ENCODE measurements at places on chromosomes 3 and 15.

GRCh38 chr15:87490666-87491065, 765.9 kb downstream of the NTRK3 start:
- no peak for DNase-seq

GRCh38 chr3:197753263-197753662, 3.6 kb downstream of the FYTTD1 start:
- DNase-seq: no peak

DNA sequence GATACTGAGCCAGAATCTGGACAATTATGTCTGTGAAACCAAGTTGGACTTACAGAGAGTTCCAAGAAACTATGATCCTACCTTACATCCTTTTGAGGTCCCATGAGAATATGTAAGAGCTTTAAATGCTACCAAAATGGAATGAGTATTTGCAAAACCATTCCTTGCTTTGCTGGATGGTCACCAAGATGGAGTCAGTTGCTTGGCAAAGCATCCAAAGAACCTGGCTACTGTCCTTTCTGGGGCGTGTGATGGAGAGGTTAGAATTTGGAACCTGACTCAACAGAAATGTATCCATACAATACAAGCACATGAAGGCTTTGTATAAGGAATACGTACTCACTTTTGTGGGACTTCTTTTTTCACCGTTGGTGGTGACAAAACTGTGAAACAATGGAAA, 36.2 kb downstream of the AP4E1 start:
- no peak for DNase-seq

DNA sequence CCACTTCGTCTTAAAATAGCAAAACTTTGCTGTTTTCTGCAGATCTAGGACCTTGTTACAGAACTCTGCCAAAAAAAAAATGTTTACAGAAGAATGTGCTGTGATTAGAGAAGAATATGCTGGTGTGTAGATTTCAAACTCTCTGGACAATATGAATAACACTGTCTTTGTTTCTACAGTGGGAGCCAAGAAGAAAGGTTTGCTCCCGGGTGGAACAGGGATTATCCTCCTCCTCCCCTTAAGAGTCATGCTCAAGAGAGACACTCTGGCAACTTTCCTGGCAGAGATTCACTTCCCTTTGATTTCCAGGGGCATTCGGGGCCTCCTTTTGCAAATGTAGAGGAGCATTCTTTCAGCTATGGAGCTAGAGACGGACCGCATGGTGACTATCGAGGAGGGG, 27.3 kb downstream of the RBM6 start:
- DNase-seq: no peak

DNA sequence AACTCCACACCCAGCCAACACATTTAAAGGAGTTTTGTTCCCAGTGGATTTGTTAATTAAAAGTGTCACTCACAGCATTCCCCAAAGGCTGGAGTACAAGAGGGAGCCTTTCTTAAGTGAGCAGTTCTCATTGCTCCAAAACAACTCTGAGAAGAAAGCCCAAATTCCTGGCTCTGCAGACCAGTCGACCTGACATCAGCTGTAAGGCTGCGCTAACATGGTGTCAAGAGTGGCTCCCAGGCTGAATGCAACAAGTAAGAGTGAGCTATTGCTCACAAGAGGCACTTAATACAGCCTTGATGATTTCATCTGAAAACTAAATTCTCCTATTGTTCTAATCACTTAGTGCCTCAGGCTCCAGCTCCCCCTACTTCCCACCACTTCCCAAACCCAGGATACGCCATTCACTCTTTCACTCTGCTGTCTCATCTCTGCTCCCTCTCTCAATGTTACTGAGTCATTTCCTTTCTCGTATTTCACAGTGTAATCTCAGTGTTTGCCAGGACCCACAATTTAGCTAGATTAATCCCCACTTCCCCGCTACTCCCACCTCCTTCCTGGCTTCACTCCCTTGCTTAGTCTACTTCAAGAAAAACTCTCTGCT, 81.8 kb downstream of the WWTR1 start:
- no peak for DNase-seq

GRCh38 chr3:54649551-54649950, 278.3 kb downstream of the LRTM1 start:
- DNase-seq: no peak

- DNase-seq: no peak
Measured at GRCh38 chr3:25495726-25496253, 67.7 kb downstream of the RARB start.

GRCh38 chr3:191290311-191291025, 38.7 kb upstream of the CCDC50 start:
- no peak for DNase-seq

DNA sequence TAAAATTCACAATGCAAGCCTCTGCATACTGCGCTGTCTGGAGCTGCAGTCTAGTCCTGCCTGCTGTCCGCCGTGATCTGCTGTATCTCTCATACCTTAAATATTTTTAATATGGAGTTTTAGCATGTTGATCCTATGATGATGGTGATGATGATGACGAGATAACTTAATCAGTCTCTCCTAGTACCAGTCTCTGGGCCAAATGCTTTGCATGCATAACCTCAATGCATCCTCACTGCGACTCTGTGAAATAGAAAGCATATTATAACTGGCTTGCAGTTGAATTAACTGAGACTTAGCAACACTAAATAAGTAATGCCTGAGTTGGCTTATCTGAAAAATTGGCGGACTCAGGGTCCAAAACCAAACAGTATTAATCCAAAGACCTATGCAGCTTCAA, 38.4 kb upstream of the BCHE start:
- no peak for DNase-seq

- DNase-seq: no peak
Measured at GRCh38 chr15:36926427-36926825, 173.9 kb downstream of the MEIS2 start.

GRCh38 chr3:102410616-102411015, 24.2 kb upstream of the ZPLD1 start:
- DNase-seq: no peak

DNA sequence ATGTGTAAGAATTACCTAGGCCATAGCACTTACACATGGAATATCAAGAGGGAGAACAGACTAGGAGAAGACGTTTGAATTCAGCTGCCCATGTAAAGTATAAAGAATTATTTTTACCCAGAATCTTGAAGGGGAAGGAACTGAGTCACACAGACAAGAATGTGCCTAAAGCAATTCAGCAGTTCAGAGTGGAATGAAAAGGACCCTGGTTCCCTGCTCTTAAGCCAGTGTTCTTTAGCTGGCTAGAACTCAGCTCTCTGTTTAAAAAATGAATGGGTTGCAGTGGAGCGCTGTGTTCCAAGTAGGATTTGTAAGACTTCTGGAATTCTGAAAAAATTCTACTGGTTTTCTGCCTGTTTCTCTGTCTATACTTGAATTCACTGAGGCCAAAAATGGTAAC, 440.2 kb downstream of the LPP start:
- DNase-seq: no peak

- DNase-seq: no peak
Measured at GRCh38 chr15:74545086-74545485, 4.1 kb downstream of the ARID3B start.

DNA sequence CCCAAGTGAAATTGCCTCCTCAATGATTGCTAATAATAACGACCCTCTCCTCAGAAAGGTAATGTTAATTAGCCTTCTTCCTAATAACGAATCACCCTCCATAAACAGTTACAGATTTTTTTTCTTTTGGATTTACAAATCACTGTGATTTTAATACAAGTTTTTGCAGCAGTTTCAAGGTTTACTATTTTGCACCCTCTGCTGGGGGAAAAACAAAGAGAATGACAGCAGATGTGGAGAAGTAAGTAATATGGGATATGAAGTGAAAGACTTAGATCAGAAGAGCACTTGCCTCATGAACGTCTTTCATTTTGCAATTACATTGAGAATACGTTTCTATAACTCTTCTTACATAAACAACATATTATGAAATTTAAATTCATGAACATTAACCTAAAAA, 16.1 kb upstream of the CNTN3 start:
- DNase-seq: no peak

DNA sequence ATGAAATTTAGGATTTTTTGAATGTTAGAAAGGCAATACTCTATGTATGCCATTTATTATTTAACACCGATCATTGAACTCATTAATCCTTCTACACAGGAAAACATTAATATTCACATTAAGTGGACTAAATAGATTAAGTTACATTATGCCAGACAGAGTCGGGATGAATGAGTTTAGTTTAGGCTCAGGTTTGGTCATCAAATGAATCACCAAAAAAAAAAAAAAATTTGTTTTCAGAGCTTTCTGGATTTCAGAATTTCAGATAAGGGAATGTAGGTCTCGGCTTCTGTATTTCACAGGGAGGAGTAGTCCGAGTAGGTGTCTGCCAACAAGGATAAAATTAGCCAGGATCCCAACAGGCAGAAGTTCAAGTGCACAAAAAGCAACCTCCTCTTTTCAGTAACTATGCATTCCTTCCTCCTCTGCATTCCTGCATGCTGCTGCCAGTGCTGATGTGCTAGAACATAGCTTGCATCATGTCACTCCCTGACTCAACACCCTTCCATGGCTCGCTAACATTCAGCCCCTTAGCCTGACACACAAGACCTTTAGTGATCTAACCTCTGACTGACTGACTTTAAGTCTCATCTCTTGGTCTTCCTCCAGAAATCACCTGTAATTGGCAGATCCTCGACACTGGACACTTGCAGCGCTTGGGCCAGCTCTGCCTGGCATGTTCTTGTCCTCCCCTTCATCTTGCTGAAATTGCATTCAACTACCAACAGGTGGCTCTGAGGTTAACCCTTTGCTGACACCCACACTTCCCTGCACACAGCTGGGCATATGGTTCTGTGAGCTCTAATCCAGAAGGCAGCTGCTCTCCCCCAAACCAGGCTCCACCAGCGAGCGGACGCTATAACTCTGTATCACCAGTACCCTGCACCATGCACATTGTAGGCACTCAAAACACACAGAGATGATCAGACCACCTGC, 145.4 kb upstream of the PROK2 start:
- DNase-seq: no peak

- DNase-seq: no peak
Measured at GRCh38 chr15:69869881-69870505, 227.7 kb downstream of the TLE3 start.

- no peak for DNase-seq
Measured at GRCh38 chr15:69636169-69636915, 183.7 kb downstream of the RPLP1 start.

GRCh38 chr3:189222927-189223636, 51.3 kb downstream of the TPRG1 start:
- DNase-seq: no peak

- no peak for DNase-seq
Measured at GRCh38 chr15:29132735-29133181, 136.9 kb downstream of the NSMCE3 start.

- no peak for DNase-seq
Measured at GRCh38 chr15:95995375-95996168, 334.9 kb upstream of the NR2F2 start.

DNA sequence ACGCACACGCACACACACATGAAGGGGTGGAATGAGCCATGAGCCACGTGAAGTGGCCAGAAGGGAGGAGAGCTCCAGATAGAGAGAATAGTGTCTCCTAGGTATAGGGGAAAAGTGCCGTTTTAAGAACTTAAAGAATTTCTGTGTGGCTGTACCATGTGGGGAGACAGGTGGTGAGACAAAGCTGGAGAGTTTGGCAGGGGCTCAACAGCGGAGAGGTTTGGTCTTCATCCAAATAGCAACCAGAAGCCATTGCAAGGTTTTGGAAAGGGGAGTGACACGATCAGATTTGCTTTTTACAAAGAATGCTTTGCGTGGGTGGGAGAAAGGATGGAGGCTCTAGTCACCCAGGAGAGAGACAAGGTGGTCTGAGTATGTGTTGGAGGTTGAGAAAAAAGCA, 146.0 kb downstream of the IL20RB start:
- no peak for DNase-seq

DNA sequence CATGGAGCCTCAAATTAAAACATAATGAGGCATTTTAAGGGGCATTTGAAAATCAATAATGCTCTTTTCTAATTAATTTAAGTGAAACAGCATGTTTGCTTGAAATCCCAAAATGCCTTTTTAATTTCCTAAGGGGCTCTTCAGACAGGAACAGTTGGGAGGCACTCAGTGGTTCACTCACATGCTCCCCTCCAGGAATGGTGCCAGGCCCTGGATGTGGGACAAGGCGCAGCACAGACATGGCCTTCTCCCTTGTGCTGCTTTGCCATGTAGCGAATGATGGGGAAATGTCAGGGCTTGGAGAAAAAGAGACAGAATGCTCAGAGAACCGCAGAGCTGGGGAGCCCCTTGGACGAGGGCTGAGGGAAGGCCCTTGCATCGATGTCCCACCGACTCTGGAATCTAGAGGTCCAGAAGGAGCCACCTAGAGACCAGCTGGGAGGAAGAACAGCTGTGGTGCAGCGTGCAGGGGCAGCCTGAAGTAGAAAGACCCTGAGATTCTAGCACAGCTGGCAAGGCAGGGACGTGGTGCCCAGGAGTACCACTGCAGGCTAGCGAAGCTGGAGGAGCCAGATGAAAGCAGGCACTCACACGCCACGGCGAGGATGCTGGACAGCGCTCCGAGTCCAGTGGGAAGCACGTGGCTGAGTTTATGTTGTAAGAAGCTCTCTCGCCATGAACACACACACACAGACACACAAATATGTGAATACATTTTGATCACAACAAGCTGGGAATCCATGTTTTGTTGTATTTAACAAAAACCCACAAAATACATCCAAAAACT, 27.0 kb downstream of the NSMCE3 start:
- DNase-seq: no peak
